Karpas-422 (cell line): ENCODE measurements at places on chromosomes 2 and 18. TPM values are rescaled to one million over a fixed set of nuclear protein-coding genes. Genes with fewer than 3 reads are reported as not detected.

The REG3A gene
- total RNA-seq, result not detected in 2 replicates

The PLGLB1 gene
- 4.1 and 12.2 TPM in 2 replicates for total RNA-seq

The FIGN gene
- not detected in 2 replicates for total RNA-seq

DNA sequence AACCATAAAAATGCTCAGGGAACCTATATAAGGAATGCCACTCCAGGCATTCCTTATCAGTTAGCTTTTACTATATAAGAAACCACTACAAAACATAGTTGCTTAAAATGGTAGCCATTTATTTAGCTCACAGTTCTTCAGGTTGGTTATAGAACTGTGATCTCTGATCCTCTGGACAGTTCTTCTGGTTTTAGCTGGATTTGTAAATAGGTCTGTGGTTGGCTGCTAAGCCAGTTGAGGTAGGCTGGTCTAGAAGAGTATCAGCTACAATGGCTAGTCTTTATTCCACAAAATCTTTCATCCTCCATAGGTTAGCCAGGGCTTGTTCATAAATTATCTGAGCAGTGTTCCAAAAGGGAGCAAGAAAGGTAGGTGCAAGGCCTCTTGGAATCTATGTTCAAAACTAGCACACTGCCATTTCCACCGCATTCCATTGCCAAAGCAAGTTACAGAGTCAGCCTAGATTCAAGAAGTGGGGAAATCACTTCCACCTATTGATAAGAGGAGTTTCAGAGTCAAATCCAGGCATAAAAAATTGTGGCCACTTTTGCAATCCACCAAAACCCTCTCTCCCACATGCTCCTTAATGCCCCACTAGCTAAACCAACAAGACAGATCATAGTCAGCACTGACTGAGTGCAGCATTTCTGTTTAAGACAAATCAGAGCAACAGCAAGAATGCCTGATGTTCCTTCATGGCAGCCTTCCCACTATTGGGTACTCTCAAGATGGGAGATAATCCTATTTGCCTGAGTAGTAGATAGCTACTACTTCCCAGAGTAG is 146.4 kb downstream of the IRS1 start:
- DNase-seq, result no peak

DNA sequence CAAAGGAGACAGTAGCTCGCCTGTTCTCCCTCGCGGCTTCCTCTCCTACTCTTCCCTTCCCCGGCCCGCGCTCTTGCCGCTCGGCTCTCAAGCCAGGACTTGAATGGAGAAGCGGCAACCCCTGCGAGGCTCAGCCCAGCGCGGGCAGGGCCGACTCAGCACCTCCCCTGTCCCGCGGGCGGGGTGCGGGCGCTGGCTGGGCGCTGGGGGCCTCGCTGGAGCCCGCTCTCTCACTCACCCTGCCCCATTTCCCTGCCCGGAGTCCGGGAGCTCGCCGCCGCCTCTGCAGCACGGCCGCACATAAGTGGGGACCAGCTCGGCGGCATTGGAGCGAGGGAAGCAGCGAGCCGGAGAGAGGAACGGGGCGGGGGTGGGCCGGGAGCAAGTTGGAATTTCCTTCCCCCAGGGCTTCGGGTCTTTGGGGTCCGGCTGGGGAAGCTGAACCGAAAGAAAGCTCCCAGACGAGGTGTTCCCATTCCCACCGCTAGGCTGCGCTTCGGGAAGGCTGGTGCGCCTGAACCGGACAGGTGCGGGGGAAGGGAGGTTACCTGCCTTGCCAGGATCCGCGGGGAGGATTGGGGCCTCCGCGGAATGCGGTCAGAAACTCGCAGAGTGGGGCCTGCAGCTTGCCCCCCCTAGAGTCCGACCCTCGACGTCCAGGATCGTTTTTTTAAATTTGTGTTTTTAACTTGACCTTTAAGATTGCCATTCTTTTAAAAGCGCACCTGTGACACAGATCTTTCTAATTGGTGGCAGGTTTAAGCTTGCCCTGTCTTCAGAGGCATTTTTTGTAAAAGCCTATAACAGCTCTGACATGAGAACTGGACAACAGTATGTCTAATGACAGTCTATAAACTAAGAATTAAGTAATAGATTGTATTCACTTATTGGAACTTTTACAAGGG is at the start of gene COBLL1:
Gene COBLL1 (minus strand): TSS at position 105 of the 905 bp plus-strand sequence. CDS start 627 bp downstream, outside the sequence.
- peak; percentile 66 for DNase-seq

DNA sequence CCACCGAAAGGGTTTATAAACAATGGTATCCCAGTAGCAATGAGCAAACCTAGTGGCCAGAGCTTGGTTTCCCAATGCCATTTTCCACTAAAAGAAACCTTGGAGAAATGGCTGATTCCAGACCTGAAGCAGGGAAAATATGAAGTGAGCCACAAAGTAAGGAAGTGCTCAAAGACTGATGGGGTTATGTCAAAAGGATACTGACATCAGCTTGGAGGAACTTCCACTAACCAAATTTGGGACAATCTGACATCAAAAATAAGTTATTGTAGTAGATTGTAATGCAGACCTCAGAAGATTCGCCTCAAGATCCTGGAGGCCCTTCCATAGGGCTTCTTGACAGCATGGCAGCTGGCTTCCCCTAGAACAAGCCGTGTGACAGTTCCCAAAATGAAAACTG is 79.4 kb upstream of the SP3 start:
- no peak for DNase-seq

DNA sequence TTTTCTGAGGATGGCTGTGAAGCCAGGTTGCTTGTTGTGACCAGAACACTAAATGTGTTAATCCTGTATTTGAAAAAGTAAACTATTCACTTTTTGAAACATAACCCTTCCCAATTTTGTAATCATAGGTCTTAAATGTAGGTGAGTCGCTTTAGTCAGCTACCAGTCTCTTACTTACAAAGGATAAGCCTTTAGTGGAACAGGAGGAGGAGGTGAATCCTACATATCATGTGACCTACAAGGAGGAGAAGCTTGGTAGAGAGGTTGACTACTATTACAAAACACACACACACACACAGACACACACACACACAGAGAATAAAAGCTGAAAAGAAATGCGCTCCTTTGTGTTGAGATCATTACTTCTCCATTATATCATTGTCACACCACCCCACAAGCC is 59.9 kb upstream of the SPAG16 start:
- DNase-seq, result no peak

GRCh38 chr18:35331367-35332087 is 12.7 kb downstream of the ZNF24 start:
- DNase-seq, result no peak

DNA sequence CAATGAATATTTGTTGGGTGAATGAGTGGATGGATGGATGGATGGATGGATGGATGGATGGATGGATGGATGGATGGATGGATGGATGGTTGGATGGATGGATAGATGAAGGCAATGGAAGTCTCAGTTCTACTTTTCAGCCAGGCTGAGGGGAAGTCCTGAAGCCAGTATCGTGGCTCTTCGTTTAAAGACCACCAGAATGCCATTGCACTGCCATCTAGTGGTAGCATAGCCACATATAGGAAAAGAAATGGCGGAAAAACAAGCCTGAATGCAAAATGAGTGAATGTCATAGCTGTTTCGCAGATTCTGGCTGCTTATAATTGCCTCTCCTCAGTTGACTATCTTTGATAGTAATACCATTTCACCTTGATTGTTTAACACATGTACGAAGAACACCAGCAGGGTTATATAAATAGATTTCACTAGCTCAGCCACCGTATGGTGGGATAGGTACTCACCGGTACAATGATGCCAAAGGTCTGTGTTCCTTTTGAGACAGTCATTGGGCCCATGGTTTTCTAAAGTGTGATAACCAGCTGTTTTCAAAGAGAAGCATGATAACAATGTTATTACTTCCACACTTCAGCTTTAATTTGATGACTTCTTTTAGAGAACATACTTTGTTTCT is 62.3 kb upstream of the GREB1L start:
- DNase-seq, result peak; percentile 90

DNA sequence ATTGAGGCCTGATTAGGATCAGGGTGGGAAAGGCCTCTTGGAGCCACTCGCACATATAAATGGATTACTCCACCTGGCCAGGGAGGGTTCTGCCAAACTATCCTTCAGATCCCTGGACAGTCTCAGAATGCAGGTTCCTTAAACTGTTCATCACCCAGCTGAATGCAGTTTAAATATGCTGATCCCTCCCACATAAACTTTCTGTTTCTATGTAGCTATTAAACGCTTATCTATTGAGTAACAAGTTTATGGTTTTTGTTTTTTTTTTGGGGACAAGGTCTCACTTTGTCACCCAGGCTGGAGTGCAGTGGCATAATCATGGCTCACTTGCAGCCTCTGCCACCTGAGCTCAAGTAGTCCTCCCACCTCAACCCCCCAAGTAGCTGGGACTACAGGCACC is 1.9 kb downstream of the CAD start:
- DNase-seq, result no peak

GRCh38 chr2:2568411-2568810 is 237.3 kb upstream of the MYT1L start:
- DNase-seq, result no peak

DNA sequence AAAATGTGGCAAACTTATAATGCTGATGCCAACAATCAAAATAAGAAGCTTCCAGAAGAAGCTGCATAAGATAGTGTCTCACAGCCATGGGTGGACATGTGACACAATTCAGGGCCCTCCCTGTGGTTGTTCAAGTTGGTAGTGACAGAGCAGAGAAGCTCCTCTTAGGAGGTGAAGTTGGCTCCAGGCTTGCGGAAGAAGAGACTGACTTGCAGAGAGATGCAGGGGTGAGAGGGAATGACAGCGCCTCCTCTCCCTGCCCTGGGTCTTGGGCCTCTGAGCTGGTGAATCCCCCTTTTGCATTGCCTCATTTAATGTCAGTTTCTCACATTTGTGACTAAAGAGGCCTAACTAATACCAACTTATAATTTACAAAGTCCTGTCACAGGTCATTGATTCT is 23.0 kb upstream of the RHOB start:
- DNase-seq, result no peak

- no peak for DNase-seq
These were observed 127.2 kb downstream of the OLA1 start for GRCh38 chr2:174121175-174121574.

GRCh38 chr18:21894619-21895367 is 154.2 kb downstream of the MIB1 start:
- DNase-seq, result no peak

DNA sequence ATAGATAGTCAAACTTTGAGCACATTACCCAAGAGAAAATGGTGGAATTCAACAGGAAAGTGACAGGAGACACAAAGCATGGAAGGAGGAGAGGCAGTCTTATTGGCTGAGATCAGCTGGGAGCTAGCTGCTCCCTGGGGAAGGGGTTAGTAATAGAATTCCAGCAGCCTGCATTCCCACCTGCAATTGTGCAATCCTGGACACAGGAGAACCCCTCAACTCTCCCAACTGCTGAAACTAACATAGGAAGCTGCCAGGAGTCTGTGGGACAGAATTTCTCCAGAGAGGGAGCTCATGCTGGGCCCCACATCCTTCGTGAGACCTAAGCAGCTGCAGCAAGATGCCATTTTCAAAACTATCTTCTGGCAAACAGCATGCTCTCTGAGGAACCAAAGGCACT is 69.8 kb upstream of the ACVR1C start:
- DNase-seq, result no peak

DNA sequence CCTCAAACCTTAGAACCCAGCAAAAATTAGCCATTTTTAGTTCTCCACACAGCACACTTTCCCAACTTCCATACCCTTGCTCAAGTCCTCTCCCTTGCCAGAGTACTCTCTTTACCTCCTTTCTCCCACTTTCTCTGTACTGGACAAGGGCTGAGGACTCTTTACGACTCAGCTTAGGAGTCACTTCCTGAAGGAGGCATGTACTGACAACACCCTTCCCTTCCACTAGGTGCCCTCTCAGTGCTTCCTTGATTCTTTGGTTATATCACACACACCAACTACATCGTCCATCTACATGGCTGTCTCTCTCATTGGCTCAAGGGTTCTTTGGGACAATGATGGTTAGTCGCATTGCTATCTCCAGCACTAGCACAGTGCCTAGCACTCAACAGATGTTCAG is 5.2 kb upstream of the C18orf63 start:
- DNase-seq, result peak; percentile 78

GRCh38 chr2:163213661-163214081 is 375.1 kb upstream of the KCNH7 start:
- no peak for DNase-seq

GRCh38 chr18:6601241-6601640 is 128.3 kb upstream of the ARHGAP28 start:
- no peak for DNase-seq

GRCh38 chr18:29188760-29189159 is 1011.8 kb upstream of the CDH2 start:
- no peak for DNase-seq

DNA sequence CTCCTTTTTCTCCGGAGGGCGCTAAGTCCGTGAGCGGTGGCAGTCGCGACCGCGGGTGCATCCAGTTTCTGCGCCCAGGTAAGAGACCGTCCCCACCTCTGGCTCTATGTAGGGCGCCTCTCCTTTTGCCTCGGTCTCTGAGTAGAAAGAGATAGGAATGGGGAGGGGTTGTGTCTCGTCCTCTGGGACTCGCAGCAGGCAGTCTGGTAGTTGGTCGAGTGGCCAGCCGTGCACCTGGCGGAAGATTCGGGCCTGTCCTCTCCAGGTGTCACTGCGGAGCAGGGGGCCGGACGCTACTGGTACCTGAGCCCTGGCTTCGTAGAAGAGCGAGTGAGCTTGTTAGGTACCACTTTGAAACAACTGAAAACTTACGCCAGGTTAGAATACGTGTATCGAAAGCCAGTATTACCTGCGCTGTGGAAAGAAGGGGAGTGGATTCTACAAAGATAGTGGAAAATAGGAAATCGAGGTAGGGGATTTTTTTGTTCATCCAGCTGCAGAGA is 403 bp downstream of the MAP2 start:
- DNase-seq, result no peak

GRCh38 chr2:45750484-45750883 is 99.0 kb downstream of the PRKCE start:
- no peak for DNase-seq

DNA sequence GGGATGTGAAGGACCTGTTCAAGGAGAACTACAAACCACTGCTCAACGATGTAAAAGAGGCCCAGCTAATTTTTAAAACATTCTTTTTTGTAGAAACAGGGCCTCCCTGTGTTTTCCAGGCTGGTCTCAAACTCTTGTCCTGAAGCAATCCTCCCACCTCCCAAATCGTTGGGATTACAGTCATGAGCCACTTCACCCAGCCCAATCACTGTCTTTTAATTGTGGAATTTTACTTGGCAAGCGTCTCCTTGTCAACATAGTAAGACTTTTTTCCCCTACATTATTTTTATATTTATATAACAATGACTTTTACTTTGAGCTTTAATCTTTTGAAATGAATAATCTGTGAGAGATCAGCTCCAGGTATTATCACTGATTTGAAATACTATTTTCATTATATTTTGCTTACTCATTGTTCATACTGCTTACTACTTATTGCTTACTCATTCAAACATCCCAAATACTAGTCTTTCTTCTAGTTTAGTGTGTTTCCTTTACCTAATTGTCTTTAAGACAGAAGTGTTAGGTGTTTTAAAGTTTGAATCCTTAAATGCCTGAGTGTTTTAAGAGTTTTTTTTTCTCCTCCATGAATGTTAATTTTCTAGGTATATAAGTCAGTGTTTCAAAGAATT is 48.9 kb downstream of the PTPN4 start:
- no peak for DNase-seq

DNA sequence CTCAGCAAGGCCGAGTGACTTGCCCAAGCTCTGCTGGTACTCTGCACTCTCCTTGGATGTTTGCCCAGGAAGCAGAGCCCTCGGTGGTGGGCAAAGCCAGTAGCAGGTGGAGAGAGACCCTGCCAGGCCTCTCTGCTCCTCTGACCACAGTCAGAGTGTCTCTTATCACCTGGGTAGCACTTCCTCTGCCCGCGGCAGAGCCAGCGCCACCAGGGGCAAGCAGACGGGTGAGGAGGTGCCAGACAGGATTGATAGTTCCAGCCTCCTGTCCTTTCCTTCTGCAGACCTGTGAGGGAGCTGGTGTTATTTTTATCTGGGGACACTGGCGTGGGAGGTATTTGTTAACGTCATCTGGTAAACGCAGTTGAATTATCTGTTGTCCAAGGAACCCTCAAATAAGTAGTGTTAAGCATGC is 152.9 kb downstream of the SMAD7 start:
- peak; percentile 56 for DNase-seq
